Left lung (tissue), 14 donors: ENCODE measurements at places on chromosomes 3 and 15. TPM values are rescaled to one million over a fixed set of nuclear protein-coding genes. Genes with fewer than 3 reads are reported as not detected.
A peak's percentile ranks its signal among the peaks of the same experiment; 100 is the strongest.

The STRA6 gene
- polyA plus RNA-seq: 10.7 TPM

- peak; percentile 13 for DNase-seq
Observed at GRCh38 chr3:59277816-59278215, 228.0 kb upstream of the CFAP20DC start.

The SPSB4 gene
- 8.2 TPM for polyA plus RNA-seq

The SOX14 gene
- not detected for polyA plus RNA-seq

The PPP1R14D gene
- polyA plus RNA-seq: 0.50 TPM

The PIERCE2 gene
- 3.2 TPM for polyA plus RNA-seq

The NDUFB5 gene
- 127 TPM for polyA plus RNA-seq

DNA sequence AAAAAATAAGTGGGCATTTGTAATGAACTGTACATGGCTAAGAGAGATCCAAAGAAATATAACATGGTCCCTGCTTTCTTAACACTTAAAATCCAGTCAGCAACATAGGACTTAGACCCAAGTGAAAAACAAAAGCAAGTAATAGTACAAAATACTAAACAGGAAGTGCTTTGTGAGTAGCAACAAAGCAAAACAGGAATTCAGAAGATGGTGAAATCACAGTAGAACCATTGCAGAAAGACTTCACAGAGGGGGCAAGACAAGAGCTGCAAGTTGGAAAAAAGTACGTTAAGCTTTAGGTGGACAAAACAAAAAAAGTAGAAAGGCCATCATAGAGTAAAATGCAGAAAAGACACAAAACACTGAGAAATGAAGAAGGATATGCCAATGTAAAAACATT is 116.0 kb downstream of the TBC1D5 start:
- DNase-seq: no peak

DNA sequence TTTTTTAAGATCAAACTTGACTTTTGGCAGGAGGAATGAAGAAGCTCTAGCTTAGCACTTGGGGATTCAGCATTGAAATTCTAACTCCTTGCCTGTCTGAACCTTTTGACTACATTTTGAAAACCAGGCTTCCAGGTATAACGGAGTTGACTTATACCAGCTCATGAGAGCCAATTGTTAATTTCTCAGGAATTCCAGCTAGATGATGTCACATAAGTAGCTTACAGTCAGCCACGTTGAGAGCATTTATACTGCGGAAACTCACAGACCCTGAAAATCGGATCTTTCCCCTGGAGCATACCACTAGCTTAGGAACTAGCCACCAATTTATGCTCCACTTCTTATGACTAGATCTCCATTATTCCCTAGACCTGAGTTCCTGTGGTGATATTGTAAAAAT is 321.4 kb upstream of the DPH6 start:
- no peak for DNase-seq

DNA sequence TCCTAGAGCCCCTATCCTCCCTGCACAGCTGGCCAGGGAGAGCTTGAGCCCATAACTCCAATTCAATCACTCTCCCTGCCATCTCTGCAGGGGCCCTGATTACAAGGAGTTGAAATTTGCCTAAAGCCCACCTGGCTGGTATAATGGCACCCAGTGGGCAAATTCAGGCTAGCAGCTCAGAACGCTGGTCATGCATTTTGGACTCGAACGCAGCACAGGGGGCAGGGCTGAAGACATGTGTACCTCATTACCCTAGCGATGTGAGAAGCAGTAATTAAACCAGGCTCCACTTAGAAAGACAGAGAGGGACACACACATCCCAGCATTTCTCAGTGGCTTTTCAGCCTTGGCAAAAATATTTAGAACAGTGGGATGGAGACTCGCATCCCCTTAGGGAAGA is 3.2 kb downstream of the INSYN1 start:
- no peak for DNase-seq

DNA sequence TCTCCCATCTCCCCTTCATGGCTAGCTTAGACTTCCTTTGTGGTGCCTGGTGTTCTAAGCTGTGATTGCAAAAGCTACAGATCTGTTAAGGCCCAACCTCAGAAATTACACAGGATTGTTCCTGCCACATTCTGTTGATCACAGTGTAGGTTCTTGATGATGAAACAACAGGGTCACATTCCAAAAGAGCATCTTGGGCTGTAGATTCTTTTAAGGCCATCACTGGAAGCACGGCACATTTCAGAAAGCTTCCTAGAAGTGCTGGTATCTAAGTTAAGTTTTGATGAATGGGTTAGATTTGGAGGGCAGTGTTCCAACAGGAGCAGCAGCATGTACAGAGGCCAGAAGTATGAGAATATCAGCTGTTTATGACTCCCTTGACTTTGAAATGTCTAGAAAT is 107.5 kb upstream of the SKOR1 start:
- no peak for DNase-seq

The TGM5 gene
- polyA plus RNA-seq: not detected

DNA sequence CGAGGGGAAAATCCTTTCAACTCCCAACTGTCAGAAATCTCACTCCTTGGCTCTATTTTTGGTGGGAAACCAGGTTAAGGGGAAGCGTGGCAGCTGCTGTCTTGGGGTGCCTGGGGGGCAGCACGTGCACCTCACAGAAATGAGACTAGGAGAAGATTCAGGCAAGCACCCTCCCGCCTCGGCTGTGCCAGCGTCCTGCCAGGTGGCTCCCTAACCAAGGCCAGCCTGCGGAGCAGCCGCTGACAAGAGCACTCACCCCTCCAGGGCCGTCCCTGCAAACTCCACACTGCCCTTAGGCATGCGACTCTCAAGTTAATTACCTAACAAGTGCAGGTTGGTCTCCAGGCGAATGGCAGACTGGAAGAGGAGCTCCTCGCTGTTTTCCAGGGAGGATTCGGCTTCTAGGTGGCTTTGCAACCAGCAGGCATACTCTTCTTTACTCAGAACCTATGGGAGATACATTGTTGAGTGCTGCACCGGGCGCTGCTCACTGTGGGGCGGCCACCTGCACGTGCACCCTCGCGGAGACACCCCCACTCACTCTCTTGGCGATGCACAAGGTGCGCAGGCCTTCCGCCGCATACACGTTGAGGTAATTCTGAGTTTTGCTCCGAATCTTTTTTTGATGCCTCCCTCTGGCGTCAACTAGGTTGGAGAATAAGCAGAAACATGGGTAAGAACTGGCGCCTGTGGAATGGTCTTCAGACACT is 155.3 kb downstream of the ATP10A start:
- DNase-seq: no peak

The EXD1 gene
- polyA plus RNA-seq: not detected

The SENP2 gene
- 49.9 TPM for polyA plus RNA-seq

DNA sequence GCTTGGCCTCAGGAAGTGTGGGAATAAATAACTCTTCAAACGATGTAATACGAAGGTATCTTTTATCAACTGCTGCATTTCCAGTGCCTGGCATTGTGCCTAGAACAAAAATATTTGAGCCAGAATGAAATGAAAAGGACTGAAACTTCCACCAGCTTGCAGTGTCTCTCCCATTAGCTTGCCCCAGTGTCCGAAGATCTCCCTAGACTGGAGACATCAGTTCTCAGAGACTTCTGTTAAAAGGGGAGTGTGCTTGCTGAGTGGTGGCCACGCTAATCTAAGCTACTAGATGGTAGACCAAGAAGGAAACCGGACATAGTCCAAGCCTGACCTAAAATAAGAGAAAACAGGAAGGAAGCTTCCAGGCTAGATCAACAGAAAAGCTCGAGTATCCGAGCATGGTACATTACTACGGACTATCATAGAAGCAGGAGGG is 28.6 kb downstream of the KCNAB1 start:
- DNase-seq: no peak

DNA sequence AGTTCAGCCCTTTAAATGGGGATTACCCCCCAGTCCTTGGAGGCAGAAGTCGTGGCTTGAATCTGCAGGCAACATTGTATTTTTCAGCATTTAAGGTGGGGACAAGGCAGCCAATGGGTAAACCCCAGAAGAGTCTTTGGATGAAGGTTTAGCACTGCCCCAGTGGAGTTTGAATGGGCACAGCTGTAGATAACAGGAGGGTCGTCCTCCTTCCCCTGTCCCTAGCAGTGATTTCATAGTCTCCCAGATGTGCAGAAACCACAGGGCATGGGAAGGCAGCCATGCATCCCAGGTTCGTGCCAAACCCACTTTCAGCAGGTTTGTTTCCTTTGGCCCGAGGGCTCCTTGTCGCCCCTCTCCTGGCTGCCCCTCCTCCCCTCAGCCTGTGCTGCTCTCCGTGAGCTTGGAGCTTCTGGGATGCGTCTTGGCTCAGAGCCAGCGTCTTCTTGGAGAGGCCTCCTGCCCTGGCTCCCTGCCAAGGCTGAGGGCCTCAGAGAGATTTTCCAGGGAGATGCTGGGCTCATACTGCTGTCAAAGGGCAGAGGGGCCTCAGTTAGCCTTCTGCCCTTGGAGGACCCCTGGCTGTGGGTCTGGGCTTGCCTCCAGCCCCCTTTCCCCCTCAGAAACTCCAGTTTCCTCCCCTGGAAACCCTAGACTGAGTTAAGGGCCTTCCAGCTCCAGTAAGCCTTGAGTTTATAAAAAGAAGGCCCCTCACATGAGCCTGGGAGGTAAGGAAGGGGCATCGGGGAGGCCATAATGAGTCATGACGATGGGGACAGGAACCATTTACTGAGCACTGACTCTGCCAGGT is 48.9 kb upstream of the POLG start:
- peak; percentile 56 for DNase-seq

DNA sequence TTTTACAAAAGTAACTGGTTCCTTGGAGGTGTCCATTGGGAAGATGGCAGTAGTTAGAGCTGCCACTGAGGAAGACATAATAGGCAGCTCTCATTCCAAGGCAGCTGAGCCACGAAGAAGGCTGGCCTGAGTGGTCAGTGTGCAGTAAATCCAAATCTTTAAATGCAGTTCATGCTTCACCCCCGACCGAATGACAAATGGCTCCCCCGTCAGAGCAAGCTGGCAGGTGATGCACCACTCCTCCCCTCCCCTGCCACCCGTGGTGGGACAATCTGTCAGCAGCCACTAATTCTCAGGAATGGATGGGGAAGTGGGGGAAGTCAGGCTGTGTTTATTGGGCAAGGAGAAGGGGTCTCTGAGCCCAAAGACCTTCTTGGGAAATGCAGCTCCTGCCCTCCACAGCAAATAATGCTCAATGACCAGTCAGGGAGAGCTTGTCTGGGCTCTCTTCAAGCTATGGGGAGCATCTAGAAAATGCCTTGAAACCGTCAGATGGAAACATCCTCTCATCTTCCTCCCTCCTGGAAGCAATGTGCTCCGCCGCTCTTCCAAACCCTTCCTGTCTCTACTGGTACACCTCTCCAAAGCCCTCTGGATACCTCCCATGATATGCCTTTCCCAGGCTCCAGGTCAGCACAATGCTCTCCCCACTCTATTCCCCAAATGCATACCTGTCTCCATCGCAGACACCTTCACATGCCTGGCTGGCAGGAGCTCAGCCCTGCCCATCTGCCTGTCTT is 65.4 kb downstream of the LIPC start:
- no peak for DNase-seq

- no peak for DNase-seq
Observed at GRCh38 chr3:182862159-182862860, 69.0 kb downstream of the ATP11B start.

- no peak for DNase-seq
Observed at GRCh38 chr15:67979281-67979680, 74.8 kb upstream of the PIAS1 start.

- DNase-seq: no peak
Observed at GRCh38 chr3:101453961-101454360, 59.1 kb downstream of the SENP7 start.

DNA sequence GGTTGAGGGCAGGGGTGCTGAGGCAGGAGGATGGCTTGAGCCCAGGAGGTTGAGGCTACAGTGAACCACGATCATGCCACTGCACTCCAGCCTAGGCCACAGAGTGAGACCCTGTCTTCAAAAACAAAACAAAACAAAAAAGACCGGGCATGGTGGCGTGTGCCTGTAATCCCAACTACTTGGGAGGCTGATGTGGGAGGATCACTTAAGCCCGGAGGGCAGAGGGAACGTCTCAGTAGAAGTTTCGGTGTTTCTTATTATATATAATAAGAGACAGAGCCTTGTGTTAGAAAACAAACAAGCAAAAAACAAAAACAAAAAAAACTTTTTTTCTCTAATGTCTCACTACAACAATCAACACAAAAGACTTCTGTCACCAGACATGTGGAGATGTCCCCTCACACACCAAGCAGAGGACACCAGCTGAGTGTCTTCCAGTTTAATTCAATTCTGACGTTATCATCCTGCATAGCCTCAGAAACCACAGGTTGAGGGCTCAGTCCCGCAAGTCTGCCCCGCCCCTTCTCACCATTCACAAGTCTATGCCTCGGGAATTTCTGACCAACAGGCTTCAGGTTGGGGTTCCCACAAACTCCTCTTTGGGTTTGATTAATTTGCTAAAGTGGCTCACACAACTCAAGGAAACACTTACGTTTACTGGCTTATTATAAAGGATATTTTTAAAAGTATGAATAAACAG is 24.0 kb upstream of the EIF4A2 start:
- no peak for DNase-seq

DNA sequence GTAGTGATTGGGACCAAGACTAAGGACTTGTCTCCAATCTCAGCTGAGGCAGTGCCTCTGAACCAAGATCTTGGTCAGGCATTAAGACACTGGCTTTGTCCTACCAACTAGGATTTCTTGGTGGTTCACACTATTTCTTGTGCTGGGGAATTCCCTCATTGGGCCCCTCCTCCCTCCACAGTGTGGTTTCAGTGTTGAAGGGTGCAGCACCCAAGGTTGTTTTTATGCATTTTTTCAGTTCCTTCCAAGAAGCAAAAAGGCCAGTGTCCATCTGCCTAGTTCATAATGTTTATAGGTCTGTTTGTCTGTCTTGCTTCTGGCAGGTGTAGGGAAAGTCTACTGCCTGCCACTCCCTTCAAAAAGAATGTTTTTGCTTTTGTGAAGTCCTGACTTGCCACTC is 10.6 kb upstream of the ITPKA start:
- no peak for DNase-seq

- no peak for DNase-seq
Observed at GRCh38 chr3:193248848-193249468, 7.9 kb downstream of the PLAAT1 start.

The BOC gene
- 32.5 TPM for polyA plus RNA-seq

GRCh38 chr3:186915806-186916796 is 14.2 kb upstream of the ST6GAL1 start:
- no peak for DNase-seq

DNA sequence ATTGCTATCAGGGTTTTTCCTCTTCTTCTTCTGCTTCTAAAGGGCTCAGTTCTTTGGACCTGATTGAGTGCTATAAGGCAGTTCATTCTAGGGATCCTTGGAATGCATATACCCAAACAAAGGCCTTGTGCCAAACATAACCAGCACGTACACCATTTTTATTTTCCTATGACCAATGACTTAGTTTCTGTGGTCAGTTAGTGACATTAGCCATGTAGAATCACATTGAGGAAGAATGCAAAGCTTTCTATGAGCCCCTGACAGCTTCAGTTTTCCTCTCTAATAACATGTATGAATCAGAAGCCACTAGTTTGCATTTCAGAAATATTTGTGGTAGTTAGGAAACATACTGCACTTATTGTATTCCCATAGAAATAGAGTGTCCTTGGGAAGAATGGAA is 240.0 kb downstream of the THRB start:
- DNase-seq: no peak

The CYP11A1 gene
- polyA plus RNA-seq: 0.64 TPM

DNA sequence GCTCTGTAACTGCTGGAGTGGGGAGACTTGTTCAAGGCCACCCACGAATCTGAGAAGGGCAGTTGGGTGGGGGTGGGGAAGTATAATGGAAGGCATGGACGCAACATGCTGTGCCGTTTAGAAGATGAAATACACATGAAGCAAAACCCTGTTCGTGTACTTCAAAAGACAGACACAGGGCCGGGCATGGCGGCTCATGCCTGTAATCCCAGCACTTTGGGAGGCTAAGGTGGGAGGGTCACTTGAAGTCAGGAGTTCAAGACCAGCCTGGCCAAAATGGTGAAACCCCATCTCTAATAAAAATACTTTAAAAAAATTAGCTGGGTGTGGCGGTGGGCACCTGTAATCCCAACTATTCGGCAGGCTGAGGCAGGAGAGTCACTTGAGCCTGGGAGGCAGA is 36.9 kb upstream of the SFMBT1 start:
- no peak for DNase-seq
